ENCODE measurements at places on chromosomes 5 and 9.

DNA sequence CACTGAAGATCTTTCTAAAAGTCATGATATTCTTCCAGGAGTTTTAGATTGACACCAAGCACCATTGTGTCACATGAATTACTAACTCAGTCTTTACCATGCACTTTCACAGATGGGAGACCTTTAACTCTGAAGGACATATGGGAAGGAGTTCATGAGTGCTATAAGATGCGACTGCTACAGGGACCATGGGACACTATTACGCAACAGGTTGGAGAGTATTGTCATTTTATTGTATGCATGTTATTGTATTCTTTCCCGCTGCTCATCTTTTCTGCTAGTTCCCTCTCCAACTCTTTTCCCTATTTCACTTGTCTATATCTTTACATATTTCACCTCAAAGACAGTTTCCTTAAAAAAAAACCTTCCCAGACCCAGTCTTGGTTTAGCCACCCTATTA, 99.8 kb downstream of the RPS23 start:
- DNase-seq, result no peak

- no peak for DNase-seq
Measured at GRCh38 chr9:127572961-127573721, 38.9 kb upstream of the STXBP1 start.

GRCh38 chr5:100430268-100431195, 104.6 kb upstream of the FAM174A start:
- peak; percentile 29 for DNase-seq

- no peak for DNase-seq
Measured at GRCh38 chr5:93915142-93915553, 173.7 kb upstream of the POU5F2 start.

GRCh38 chr9:126497660-126498275, 116.0 kb upstream of the LMX1B start:
- DNase-seq, result no peak

DNA sequence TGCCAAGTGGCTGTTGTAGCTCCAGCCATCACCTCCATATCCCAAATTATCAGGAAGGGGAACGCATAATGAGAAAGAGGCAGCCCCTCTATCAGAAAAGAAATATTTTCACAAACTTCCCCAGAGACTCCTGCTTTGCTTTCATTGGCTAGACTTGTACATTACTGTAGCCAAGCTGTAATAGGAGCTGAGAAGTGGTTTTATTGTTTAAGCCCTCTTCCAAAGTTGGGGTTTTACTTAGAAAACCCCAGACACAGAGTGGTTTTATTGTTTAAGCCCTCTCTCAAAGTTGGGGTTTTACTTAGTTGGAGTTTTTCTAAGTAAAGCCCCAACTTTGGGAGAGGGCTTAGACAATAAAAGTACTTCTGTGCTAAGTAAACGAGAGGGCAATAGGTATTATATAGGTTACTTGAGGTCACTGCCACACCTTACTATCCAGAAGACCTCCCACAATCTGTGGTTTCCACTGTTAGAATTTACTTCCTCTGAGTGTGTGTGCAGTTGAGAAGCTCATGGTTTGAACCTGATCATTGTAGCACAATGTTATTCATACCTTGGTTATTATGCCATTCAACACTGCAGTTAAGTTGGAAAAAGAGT, 215.7 kb upstream of the OTULINL start:
- DNase-seq, result no peak

GRCh38 chr5:54691656-54692055, 174.1 kb downstream of the SNX18 start:
- no peak for DNase-seq

DNA sequence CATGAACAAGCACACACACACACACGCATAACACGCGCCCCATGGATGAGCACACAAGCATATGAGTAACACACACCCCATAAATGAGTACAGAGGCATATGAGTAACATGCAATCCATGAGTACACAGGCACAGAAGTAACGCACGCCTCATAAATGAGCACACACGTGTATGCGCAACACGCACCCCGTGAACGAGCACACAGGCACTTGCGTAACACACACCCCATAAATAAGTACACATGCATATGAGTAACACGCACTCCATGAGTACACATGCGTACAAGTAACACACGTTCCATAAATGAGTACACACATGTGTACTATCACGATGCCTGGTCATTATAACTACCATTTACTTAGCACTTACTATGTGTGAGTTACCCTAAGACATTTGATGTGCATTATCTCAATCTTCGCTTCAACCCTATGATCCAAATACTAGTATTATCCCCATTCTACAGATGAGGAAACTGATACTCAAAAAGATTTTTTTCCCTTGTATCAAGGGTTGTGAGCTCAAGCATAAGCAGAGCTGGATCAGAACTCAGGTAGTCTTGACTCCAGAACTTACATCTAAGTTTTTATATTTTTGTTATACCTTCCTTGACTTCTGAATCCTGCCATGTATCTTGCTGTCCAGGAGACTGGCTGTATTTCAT, 7.7 kb downstream of the MED27 start:
- no peak for DNase-seq

DNA sequence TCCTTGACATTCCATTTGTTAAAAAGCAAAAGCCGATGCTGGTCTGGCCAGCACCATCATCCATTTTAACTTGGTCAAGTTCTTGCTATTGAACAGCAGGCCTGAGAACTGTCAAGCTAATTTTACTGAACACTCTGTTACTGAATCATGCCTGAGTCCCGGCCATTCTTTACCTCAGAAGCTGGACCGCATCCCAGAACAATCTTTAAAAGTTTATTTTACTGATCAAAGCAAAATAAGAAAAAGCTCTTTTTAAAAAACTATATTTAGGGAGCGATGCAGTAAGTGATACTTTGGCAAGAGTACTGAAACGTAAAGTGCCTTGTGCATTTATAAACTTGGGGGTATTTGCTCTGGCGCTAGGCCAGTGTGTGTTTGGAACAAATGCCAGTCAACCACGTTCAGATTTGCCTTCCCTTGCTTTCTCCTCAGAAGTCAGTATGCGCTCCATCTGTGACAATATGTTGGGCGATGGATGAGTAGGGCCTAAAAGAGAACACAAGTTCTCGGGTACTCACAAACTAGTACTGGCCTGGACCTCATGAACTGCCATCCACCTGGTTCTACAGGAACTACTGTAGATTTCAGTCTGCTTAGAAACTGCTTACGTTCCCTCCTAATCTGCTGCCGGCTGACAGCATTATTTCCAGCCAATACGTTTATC, 161.9 kb downstream of the MAPKAP1 start:
- no peak for DNase-seq

- no peak for DNase-seq
Measured at GRCh38 chr9:27792971-27793689, 219.8 kb upstream of the C9orf72 start.

GRCh38 chr5:14326035-14326903, 183.1 kb downstream of the TRIO start:
- no peak for DNase-seq

DNA sequence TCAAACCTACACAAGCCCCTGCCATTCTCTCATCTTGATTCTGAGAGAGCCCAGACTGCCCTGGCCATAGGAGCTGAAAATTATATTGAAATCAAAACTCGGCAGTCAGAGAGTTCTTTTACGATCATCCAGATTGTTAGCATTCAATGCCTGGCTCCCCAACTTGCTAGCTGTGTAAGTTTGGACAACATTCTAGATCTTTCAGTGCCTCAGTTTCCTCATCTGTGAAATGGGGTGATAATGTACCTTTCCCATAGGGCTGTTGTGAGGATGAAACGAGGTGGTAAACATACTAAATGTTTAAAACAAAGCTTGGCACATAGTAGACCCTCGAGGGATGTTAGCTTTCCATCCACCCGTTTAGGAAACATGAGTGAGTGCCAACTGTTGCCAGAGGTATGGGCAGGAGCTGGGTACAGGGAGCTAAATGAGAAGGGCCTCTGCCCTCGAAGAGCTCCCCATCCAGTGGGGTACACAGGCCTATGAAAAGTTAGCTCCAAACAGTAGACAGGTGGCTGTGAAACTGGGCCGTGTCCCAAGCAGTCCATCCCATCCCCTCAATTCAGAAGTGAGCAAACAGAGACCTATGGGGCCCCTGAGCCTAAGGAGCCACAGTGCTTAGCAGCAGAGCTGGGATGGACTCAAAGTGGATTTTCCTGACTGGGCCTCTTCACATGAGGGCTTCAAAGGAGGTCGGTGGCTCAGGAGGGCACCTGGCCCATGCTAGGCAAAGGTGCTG, 17.3 kb upstream of the IGFBPL1 start:
- no peak for DNase-seq

GRCh38 chr9:6905850-6906375, 148.1 kb downstream of the KDM4C start:
- no peak for DNase-seq
